ENCODE measurements at places on chromosomes 16 and 17. TPM values are rescaled to one million over a fixed set of nuclear protein-coding genes. Genes with fewer than 3 reads are reported as not detected.

CCL4 gene
- total RNA-seq, result not detected

CD300LF gene
- not detected for total RNA-seq

ARHGDIG gene
- 3.6 TPM for total RNA-seq

RFNG gene
- 23.3 TPM for total RNA-seq

CCP110 gene
- 8.1 TPM for total RNA-seq

B9D1 gene
- total RNA-seq, result 46.2 TPM

NME1 gene
- 714 TPM for total RNA-seq

SCN4A gene
- total RNA-seq, result 0.05 TPM

HAS3 gene
- total RNA-seq, result 37.5 TPM

KANSL1 gene
- 22.6 TPM for total RNA-seq

TP53TG3B gene
- total RNA-seq, result 0.23 TPM

ZNF205 gene
- 14.4 TPM for total RNA-seq

NPIPB4 gene
- 24.4 TPM for total RNA-seq

TLCD2 gene
- 1.8 TPM for total RNA-seq

KRTAP4-6 gene
- not detected for total RNA-seq

PYY gene
- total RNA-seq, result not detected

GAST gene
- 0.59 TPM for total RNA-seq

SLC13A5 gene
- total RNA-seq, result 0.47 TPM

ITGB4 gene
- 97.6 TPM for total RNA-seq

CCL14 gene
- not detected for total RNA-seq

PRSS36 gene
- 1.1 TPM for total RNA-seq

LGALS9 gene
- 0.85 TPM for total RNA-seq

TNP2 gene
- not detected for total RNA-seq

NPTX1 gene
- total RNA-seq, result 210 TPM

CSH1 gene
- total RNA-seq, result not detected

SLC12A3 gene
- not detected for total RNA-seq

SLC35G6 gene
- total RNA-seq, result not detected

AOC3 gene
- total RNA-seq, result 1.4 TPM

OR1A1 gene
- total RNA-seq, result not detected

CD300E gene
- not detected for total RNA-seq
